ENCODE measurements at places on chromosomes 1 and 21.

GRCh38 chr1:205477759-205478247 is 22.0 kb upstream of the BLACAT1 start:
- no peak for DNase-seq

DNA sequence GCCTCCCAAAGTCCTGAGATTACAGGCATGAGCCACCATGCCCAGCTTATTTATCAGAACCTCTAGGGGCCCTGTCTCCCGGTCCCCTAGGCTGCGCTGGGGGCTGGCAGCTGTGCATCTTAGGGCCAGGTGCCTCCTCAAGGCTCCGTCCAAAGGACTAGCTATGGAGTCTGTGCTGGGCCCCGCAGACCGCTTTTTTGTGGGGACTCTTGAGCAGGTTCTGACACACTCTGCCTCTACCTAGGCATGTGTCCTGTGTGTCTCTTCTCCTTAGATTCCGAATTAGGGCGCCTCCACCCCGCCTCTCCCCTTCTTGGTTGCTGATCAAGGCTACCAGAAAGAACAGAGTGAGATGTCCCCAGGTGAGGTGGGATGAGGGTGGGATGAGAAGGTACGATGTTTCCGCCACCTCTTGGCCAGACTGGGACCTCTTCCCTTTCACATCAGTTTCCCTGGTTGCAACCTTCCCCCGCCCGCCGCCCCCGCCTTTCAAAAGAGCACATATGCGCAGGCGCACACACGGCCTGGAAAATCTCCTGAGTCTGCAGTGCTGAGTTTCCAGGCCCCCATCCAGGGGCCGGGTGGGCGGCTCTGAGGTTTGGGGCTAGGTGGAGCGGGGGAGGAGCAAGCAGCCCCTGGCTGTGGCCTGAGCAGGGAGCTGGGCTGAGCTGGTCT is 5.0 kb upstream of the PTPN7 start:
- no peak for DNase-seq

DNA sequence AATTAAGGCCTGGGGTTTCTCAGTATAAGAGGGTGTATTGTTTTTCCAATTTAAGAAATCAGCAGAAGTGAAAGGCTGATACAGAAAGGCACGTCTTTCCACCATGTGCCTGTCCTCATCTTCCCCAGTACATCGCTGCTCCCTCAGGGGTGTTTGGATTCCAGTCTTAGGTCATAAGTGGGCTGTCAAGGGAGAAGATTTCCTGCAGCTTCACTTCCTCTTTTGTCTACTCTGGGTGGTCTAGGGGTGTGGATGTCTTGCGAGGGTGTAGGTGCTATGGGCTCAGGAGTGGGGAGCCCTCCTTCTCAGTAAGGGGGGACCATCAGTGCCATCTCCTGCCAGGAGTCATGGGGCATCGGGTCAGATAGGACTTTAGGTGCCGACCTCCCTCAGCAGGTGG is 999.8 kb upstream of the NCAM2 start:
- no peak for DNase-seq

- DNase-seq, result no peak
These were observed 19.8 kb upstream of the PRDM16 start for GRCh38 chr1:3049164-3049563.

DNA sequence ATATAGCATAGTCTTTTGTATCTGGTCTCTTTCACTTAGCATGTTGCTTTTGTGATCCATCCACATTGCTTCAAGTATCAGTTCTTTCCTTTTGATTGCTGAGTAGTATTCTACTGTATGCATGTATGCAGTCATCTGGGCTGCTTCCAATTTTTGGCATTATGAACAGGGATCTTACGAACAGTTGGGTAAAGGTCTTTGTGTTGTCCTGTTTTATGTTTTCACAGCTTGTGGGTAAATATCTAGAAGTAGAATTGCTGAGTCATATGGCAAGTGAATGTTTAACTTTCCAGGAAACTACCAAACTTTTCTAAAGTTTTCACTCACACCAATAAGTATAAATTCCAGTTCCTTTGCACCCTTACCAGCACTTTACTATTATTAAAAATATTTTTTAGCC is 60.9 kb downstream of the LHX4 start:
- DNase-seq, result no peak

- DNase-seq, result no peak
These were observed 75.2 kb downstream of the PTPRU start for GRCh38 chr1:29311352-29312030.

GRCh38 chr1:217052626-217053025 is 329.4 kb upstream of the ESRRG start:
- no peak for DNase-seq

DNA sequence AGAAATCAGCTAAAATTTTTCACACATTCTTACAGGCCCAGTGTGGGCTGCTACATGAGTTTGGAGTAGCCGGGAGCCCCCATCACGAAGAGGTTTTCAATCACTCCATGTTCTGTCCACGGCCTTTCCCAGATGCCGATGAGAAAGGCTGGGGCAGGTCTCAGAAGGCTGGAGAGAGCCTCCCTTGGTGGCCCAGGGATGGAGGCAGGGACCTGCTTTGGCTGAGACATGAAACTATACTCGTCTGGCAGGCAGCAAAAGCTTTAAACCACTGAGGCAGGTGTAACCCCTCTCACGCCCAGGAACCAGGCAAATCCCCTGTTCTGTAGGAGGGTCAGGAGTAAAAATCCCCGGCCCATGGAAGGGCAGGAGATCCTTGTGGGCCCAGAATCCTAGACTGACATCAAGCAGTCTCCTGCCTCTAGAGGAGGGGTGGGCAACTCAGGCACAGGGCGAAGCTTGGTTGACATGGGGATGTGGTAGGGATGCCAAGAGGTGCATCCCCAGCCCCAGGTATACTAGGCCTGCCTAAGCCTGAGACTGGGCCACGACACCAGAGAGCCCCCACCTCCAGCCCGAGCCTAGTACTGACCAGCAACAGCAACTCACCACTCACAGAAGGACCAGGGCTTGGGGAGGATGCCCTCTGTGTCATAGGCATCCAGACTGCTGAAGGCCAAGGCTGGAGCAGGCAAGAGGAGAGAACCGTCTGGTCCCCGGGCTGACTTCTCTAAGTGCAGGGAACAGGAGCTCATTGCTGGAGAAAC is 9.1 kb downstream of the MMEL1 start:
- no peak for DNase-seq

Measured in stimulated activated CD4-positive, alpha-beta T cell treated with anti-CD3 and anti-CD28 coated beads, Interleukin-15, amount 100 ng/mL, for 1 hour (primary cell).